ENCODE measurements at places on chromosomes 4 and X.
A peak's percentile ranks its signal among the peaks of the same experiment; 100 is the strongest.

- DNase-seq, result no peak
Observed at GRCh38 chr4:7824218-7824617, 115.4 kb downstream of the AFAP1 start.

- DNase-seq, result peak; percentile 31
Observed at GRCh38 chr4:87849612-87850011, 16.8 kb downstream of the MEPE start.

GRCh38 chr4:118141240-118141639 lies 107.0 kb downstream of the NDST3 start:
- DNase-seq, result no peak

DNA sequence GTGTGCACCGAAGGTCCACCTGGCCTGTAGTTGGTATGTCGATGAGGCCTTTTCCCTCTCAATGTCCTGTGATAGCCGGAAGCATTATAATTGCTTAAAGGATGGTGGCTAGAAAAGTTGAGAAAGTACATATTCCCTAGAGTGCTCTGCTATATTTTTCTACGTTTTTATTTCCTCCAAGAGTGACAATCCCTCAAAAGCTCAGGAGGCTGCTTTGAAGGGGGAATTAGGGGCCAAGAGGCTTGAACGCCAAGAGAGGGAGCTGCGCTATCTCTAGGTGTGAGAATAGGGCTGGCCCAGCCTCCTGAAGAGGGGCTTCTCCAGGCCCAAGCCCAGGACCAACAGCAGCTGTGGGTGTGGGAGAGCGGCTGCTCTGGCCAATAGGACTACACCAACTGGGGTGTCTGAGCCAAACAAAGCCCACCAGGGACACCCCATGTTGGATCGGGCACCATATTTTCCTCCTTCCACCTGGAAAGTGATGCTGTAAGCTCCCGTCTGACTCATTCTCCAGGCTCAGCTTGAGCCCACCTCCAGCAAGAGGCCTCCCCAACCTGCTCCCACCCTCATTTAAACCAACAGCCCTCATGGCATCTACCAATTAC lies 124.0 kb downstream of the IRF2 start:
- no peak for DNase-seq

- DNase-seq, result no peak
Observed at GRCh38 chrX:134653835-134654234, 4.4 kb downstream of the PLAC1 start.

- DNase-seq, result no peak
Observed at GRCh38 chr4:75289914-75290582, 224.2 kb downstream of the RCHY1 start.

DNA sequence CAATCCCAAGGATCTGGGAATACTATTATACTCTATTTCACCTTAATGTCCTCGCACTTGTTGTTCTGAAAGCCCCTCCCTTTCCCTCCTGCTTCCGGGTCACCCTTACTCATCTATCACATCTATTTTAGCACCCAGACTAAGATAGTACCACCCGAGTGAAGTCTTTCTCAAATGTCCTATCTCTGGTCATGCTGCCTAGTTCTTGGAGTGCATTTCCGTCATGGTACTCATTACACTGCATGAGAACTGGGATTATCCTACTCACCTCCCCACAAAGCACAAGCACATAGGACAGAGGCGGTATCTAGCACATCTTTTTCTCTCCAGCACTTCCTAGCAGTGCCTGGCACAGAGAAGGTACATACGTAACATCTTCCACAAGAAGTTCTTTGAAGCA lies 944.4 kb upstream of the FTHL17 start:
- DNase-seq, result no peak

DNA sequence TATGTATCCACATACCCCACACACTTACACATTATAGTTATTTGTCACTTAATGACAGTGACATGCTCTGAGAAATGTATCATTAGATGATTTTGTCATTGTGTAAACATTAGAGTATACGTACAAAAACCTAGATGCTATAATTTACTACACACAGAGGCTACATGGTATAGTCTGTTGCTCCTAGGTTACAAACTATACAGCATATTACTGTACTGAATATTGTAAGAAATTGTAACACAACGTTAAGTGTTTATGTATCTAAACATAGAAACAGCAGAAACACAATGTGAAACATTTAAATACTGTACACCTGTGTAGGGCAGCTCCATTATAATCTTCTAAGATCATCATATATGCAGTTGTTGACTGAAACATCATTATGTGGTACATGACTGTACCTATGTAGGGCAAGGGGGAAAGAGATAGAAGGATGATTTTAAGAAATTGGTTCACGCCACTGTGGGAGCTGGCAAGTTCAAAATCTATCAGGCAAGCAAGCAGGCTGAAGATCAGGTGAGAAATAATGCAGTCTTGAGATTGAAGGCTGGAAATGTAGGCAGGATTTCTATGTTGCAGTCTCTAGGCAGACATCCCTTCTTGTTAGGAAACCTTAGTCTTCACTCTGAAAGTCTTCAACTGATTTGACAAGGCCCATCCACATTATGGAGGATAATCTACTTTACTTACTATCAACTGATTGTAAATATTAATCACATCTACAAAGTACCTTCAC lies 78.0 kb upstream of the CPEB2 start:
- DNase-seq, result no peak

- DNase-seq, result no peak
Observed at GRCh38 chrX:4484266-4484665, 770.8 kb upstream of the PRKX start.

- DNase-seq, result no peak
Observed at GRCh38 chr4:82753725-82754410, 44.7 kb downstream of the SCD5 start.

- DNase-seq, result no peak
Observed at GRCh38 chrX:119828446-119828845, 24.3 kb downstream of the UPF3B start.

GRCh38 chr4:189279188-189279587 lies 661.5 kb upstream of the FRG1 start:
- DNase-seq, result peak; percentile 8

DNA sequence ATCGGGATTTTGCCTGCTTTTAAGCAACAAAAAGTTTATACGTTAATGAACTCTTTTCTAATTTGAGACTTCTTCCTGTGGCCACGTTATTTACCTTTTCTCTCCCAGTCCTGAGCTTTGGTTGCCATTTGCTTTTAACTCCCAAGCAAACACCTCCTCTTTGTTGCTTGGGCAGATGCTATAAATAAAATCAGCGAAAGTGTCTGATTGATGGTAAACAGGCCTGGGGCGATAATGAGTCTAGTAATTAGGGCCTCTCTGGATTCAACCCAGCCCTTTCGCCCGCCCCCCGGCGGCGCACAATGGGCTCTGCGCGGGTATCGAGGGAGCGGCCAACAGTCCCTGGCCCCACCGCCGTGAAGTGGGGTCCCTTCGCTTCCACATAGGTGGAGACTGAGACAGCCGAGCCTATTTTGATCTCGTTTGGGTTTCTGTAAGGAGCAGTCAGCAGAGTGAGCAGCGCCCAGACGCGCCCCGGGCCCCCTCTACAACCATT lies 790 bp downstream of the CLGN start:
- no peak for DNase-seq

- DNase-seq, result no peak
Observed at GRCh38 chr4:156146571-156146970, 192.9 kb upstream of the CTSO start.

- DNase-seq, result no peak
Observed at GRCh38 chr4:54189140-54189539, 40.0 kb upstream of the PDGFRA start.

DNA sequence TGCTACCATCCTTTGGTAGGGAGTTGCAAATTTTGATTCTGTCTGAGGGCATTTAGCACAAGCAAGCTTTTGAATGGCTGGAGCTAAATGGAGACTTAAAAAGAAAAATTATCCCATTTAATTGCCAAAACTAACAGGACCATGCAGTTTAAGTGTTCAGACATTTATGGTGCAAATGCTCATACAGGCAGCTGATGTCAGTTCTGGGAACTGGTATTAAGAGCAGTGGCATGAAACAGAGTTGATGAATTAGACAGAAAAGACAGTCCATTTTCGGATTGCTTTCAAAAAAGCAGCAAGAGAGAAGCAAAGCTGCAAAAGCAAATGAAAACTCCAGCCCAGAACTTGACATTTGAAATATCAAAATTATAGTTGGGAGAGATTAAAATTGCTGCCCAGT lies 1.3 kb downstream of the SCRG1 start:
- no peak for DNase-seq

- no peak for DNase-seq
Observed at GRCh38 chr4:113574636-113575103, 186.9 kb downstream of the CAMK2D start.

DNA sequence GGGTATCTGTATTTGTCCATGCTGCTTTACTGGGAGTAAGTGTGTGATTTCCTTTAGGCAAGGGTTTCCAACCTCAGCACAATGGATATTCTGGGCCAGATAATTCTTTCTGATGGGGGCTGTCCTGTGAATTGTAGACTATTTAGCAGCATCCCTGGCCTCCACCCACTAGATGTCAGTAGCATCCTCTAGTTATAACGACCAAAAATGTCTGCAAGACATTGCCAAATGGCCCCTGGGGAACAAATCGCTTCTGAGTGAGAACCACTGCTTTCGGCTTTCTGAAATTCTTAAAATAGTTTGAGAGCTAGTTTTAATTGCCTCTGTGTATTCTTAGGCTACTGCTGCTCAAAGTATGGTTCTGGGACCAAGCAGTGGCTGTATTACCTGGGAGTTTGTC lies 81.2 kb upstream of the GPM6B start:
- peak; percentile 65 for DNase-seq

DNA sequence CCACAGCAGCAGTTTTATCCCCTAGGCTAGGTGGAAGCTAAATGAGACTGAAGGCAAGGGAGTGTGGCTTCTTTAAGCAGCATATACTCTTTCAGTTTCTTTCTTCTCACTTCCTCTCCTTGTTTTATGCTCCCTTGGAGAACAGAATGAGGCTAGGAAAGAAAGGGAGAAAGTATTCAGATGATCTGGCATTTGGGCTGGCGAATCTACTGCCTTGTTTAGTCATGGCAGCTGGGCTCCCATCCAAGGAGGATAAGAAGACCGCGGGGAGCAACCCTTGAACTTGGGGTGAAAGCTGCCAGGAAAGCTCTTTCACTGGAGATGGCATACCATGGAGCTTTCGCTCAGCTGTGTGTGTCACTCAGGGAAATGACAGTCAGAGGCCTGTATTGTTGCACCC lies 72.1 kb downstream of the ARHGEF38 start:
- DNase-seq, result peak; percentile 69

DNA sequence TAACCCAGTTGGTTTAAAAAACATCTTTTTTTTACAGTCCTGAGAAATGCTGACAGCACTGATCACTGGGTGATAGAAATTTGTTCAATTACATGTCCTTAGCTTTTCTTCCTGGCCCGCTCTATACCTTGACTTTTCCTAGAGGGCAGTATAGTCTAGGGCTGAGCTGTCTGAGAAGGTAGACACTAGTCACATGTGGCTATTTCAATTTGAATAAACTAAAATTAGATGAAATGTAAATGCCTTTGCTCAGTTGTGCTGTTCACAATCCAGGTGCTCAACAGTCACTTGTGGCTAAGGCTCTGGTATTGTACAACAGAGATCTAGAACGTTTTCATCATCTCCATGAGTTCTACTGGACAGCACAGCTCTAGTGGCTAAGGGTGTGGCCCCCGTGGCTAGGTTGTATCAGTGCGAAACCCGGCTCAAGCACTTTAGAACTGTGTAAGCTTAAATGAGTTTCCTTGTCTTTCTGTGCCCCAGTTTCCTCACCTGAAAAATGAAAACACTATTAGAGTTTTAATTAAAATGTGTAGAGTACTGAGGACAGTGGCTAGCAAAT lies 111.6 kb upstream of the WDR17 start:
- DNase-seq, result no peak

DNA sequence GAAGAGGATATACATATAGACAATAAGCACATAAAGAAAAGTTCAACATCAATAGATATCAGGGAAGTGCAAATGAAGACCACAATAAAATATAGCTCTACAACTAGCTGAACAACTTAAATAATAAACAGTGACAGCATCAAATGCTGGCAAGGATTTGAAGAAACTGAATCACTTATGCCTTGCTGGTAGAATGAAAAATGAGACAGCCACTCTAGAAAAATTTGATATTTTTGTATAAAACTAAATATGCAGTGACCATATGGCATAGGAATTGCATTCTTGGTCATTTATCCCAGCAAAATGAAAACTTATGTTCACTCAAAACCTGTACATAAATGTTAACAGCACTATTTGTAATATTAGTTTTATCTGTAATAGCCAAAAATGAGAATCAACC lies 1102.0 kb downstream of the C4orf33 start:
- DNase-seq, result no peak

DNA sequence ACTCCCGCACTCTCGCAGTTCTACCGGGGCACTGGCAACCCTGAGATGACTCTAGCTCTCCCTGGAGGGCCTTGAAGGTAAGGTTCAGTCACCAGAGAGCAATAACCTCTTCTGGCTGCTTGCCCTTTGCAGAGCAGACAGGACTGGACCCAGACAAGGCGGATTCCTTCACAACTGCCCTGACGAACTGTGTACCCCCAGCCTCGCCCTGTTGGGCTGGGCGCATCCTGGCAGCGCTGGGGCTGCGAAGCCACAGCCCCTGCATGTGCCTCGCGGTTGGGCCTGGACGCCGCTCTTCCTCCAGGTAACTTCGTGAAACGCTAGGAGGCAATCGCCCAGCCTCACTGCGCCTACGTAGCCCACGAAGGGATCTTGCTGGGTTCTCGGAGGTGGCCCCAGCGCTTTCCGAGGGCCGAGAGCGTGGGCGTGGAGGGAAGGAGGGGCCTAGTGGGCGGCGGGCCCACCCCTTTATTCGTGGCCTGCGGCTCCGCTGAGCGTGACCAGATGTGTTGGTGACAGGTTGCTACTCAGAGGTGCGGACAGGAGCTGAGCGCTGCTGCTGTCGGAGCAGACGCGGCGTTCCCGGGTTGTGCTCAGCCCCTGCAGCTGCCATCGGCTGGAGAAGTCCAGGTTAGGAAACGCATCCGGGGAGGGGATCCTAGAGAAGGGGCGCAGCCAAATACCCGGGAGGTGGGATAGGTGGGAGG lies 1.9 kb upstream of the MAMLD1 start:
- no peak for DNase-seq

GRCh38 chr4:73309211-73309610 lies 50.6 kb upstream of the ANKRD17 start:
- DNase-seq, result no peak

- no peak for DNase-seq
Observed at GRCh38 chrX:118352566-118352965, 6.7 kb downstream of the WDR44 start.

DNA sequence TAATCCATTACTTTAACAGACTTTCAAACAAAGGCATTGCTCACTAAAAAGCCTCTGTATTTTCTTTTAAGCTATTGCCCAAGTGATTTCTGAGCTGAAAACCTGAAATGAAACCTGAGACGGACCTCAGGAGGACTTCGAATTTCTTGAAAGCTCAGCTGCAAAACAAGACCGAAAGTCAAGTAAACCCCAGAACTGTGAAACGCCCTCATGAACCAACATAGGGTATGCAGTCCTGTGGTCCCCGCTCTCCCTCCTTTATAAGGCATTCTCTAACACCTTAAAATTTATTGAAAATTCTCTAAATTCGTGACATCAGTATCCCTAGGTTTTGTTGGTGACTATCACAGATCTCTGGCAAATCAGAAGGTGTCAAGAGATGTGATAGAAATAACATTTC lies 91.8 kb downstream of the SHISA3 start:
- no peak for DNase-seq
